Frontal cortex (tissue), 4 donors: ENCODE measurements at places on chromosomes 7 and 10.

- DNase-seq = no peak
These were observed 10.3 kb downstream of the GALNT11 start for GRCh38 chr7:152035817-152036216.

DNA sequence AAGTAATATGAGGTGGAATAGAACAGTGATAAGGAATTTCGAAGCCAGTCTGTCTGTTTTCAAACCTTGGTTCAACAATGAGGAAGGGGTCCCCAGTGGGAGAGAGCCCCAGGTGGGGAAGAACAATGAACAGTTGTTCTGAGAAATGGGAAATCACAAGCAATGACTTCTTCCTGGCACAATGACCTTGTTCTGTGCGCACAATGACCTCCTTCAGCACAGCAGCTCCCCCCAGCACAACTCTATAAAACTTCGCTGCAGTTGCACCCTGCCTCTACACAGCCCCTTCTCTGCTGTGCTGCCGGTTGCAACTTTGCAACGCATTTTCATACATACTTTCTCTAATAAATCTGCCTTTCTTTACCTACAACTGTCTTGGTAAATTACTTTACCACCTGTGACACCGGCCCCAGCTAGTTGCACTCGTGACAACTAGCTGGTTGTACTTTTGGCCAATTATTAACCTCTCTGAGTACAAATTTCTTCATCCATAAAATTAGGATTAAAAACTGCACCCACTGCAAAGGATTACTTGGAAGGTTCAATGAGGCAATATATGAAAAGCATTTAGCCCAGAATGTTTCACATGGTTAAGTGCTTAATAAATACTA is 40.5 kb downstream of the ASB4 start:
- no peak for DNase-seq

DNA sequence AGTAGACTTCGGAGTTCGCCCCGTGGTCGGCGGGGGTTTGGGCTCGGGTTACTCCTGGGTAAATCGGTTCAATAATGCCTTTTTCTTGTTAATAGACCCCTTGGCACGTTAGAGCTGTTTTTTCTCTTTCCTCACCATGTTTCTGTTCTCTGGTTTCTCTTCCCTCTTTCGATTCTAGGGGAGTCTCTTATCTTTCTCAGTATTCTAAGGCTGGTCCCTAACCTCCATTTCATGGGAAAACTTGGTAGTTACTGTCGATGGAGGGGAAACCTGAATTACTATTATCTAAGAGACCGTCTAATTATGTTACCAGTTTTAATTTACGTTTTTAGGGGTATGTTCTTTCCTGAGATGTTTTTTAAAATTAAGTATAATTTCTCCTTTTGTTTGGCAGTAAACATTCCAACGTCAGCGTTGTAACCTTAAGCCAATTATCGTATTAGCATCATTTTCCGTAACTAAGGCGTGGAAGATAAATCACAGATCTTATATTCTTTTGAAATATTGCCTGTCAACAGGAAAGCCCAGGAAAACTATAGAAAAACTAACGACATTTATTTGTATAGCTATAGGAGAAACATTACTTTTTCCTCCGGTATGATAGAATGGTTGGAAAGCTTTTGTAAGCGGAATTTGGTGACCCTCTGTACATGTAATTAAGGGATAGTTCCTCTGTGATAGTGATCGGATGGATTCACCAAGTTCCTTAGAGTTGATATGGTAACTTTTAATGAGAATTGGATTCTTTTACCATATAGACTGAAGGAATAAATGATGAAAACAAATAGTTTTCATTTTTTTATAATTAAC is 847 bp downstream of the BTAF1 start:
- no peak for DNase-seq

DNA sequence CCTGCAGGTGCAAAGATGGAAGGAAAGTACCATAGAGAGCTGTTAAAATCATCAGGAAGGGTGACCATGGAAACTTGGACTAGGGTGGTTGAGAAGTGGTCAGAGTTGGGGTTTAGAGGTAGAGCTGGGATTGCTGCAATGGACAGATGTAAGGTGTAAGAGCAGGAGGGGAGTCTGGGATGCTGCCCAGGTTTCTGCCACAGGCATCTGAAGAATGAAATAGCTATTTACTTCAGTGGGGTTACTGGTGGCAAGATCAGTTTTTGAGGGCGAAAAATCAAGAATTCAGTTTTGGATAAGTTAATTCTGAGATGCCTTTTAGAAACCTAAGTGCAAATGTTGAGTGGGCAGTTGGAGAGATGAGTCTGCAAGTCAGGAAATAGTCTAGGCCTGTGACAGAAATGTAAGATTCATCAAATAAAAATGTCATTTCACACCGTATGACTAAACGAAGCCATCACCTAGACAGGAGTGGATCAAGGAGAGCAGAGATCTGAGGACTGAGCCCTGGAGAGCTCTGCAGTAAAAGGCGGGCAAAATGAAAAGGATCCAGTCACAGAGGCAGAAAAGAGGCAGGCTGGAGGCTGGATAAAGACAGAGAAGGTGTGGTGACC is 22.7 kb upstream of the TOMM7 start:
- no peak for DNase-seq

DNA sequence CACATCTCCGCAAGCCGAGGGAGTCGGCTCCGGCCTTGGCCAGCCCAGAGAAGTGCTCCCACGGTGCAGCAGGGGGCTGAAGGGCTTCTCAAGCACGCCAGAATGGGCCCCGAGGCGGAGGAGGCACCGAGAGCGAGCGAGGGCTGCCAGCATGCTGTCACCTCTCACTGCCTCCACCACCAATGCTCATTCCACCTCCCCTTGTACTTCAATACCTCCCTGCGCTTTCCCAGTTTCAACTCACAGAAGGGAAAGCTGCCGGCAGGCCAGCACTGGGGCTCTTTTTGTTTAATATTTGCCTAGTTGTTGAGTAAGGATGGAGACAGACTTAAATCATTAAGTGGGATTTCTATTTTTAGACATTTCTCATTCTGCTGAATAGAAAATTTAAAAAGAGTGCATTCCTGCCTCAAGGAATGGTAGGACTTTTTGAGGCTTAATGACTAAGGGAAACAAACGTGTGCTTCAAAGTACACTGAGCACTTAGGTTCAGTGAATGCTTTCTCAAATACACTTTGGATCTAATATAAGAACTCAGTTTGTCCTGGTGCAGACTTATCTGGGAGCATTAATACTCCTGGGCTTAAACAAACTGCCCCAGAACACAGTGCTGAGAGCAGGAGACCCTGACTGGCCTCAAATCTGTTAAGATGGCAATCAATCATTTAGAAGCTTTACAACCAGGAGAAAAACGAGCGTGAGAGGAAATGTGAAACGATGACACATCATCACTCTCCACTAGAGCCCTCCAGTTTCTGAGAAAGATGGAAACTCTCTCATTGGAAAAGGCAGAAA is 131.2 kb downstream of the RALA start:
- DNase-seq = no peak

GRCh38 chr10:80108576-80109239 is 23.8 kb upstream of the PLAC9 start:
- no peak for DNase-seq

GRCh38 chr10:131312478-131312836 is 936 bp upstream of the TCERG1L start:
- DNase-seq = no peak

DNA sequence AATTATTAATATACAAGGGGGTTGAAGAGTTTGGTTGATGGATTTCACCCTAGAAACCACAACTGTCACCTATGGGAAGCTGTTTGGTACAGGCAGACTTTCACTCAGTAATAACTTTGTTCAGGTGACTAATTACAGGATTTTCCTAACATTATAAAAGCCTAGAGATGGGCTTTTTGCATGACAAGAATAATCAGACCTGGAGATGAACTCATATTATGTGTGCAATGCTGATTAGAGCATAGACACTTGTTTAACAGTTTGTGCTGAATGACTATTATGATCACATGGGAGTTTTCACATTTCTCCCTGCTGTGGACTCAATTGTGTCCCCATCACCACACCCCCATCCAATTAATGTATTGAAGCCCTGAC is 90.2 kb upstream of the STEAP4 start:
- DNase-seq = no peak

- DNase-seq = no peak
These were observed 19.7 kb upstream of the SIRT1 start for GRCh38 chr10:67864607-67865371.

DNA sequence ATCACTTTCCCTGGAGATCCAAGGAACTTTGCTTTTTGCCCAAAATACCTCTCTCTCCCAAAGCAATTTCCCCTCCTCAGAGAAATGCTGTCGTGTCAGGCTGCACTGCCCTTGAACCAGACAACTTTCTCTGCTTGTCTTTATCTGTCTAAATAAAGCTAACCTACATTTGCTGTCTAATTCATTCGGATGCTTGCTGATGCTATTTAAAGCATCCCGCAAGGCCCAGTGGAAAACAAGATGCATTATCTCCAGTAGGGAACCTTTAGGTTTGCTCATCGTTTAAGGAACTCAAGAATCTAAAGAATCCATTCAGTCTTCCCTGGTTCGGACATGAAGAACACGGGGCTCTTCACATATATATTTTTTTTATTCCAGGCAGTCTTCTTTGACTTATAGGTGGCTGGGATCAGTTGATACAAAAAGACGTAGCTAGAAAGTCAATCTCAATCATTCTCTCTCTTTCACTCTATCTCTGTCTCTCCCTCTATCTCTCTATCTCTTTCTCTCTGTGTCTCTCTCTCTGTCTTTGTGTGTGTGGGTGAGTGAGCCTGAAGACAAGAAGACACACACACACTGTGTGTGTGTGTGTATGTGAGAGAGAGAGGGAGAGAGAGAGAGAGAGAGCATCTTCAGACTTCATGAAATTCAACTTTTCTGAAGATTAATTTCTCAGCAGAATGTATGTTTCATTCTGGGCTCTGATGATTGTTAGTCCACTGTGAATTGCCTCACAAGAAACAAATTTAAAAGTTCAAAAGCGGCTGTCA is 92.8 kb upstream of the MKLN1 start:
- DNase-seq = no peak

- DNase-seq = no peak
These were observed 204.7 kb upstream of the ZNF32 start for GRCh38 chr10:43853369-43853768.

GRCh38 chr10:31906039-31906438 is 22.6 kb downstream of the ARHGAP12 start:
- no peak for DNase-seq

GRCh38 chr7:144775749-144776148 is 60.1 kb downstream of the TPK1 start:
- DNase-seq = no peak

- DNase-seq = no peak
These were observed 19.9 kb downstream of the PPP2R2D start for GRCh38 chr10:131920693-131921092.

- no peak for DNase-seq
These were observed 525.6 kb downstream of the PTPRN2 start for GRCh38 chr7:158061884-158062656.

DNA sequence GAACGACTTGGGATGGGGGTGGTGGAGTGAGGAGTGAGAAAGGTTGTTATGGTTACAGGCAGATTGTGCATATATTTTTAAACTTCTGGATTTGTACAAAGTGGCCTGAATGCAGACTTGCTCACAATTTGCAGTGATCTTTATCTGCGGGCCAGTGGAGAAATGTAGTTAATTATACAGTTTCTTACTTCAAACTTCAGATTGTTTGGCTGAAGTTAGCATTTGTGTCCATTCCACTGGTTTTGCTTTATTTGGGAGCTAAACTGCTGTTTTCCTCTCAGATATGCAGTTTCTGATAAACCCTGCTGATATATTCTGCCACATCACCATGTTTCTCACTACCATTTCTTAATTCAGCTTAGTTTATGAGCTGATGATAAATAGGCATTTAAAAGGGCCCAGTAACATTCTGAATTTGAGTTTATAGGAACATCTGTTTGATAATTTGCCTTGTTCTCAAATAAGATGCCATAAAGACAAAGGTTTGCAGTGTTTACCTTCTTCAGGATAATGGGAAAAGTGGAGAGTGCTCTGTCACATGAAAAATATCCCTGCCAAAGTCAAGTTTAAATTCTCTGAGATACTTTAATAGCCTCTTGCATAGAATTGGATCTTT is 170.1 kb downstream of the ST7 start:
- no peak for DNase-seq

DNA sequence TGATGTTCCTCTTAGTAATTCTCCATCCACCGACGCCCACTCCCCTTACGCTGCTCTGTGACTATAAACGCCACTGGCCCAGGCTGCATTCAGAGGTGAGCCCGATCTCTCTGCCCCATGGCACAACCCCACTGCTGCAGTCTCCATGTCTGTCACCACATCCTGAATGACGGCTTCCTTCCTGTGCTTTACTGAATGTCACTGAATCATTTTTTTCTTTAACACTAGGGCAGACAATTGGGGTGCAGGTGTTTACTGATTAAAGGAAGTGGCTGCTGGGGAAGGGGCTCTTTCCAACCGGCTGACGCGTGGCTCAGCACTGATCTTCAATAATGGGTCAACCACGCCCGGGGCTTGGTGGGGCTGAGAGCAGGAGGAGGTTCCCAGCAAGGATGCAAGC is 208.3 kb downstream of the USP6NL start:
- no peak for DNase-seq

- no peak for DNase-seq
These were observed 34.5 kb upstream of the ING3 start for GRCh38 chr7:120916121-120916520.

DNA sequence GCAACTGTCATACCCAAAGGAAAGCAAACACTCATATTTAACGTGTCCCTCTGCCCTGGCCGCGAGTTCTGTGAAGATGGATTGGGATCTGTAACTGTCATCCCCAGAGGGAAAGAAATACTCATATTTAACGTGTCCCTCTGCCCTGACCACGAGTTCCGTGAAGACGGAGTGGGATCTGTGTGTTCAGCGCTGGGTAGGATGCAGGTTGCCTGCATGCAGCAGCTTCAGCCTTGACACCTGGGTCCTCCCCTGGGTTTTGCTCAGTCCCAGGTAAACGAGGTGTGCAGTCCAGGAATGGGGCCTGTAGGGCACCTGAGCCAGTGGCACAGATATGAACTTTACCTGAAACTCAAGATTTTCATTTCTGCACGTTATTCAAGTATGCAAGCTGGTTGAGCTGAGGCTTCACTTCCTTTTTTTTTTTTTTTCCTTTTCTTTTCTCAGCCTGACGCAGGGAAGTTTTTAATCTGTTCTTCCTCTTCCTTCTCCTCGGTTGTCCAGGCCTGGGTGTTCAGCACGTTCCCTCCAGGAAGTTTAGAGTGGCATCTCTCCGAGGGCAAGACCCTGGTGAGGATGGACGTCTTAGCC is 159.0 kb upstream of the SHH start:
- no peak for DNase-seq
